ENCODE measurements at places on chromosomes 5 and 9. TPM values are rescaled to one million over a fixed set of nuclear protein-coding genes. Genes with fewer than 3 reads are reported as not detected.

SHISAL2B gene
- not detected for total RNA-seq

ANKRD18B gene
- total RNA-seq, result 12.2 TPM

PCDHB11 gene
- 0.16 TPM for total RNA-seq

TLX3 gene
- total RNA-seq, result not detected

KCNIP1 gene
- not detected for total RNA-seq

MEGF10 gene
- 0.21 TPM for total RNA-seq

TXNDC8 gene
- not detected for total RNA-seq

C5orf63 gene
- 5.3 TPM for total RNA-seq

SLC34A1 gene
- not detected for total RNA-seq

DMRT3 gene
- not detected for total RNA-seq

HOMER1 gene
- 3.9 TPM for total RNA-seq

ZBTB6 gene
- 5.5 TPM for total RNA-seq

GRXCR2 gene
- not detected for total RNA-seq

FOXD4L4 gene
- 0.15 TPM for total RNA-seq

ANKRD55 gene
- total RNA-seq, result 2.1 TPM

NR2F1-AS1 gene
- 15.2 TPM for total RNA-seq

ADAMTS16 gene
- total RNA-seq, result not detected

LCN1 gene
- total RNA-seq, result not detected

IFNA13 gene
- total RNA-seq, result not detected

C9 gene
- total RNA-seq, result 0.44 TPM

ADAMTSL2 gene
- not detected for total RNA-seq

CRB2 gene
- not detected for total RNA-seq

GKAP1 gene
- 2.5 TPM for total RNA-seq

EFNA5 gene
- total RNA-seq, result 22.6 TPM

LTC4S gene
- 0.95 TPM for total RNA-seq

SHOC1 gene
- not detected for total RNA-seq

PCDHGA10 gene
- 4.4 TPM for total RNA-seq

RHOBTB3 gene
- 37.6 TPM for total RNA-seq

UBTD2 gene
- 22.6 TPM for total RNA-seq

SLC45A2 gene
- not detected for total RNA-seq

MYORG gene
- 7.0 TPM for total RNA-seq

IL3 gene
- not detected for total RNA-seq

IRX2 gene
- total RNA-seq, result not detected

TRMT10B gene
- 5.2 TPM for total RNA-seq

TAF11L5 gene
- total RNA-seq, result not detected

HSPA4 gene
- total RNA-seq, result 161 TPM

PHYHD1 gene
- total RNA-seq, result 0.30 TPM

EGFLAM gene
- 1.6 TPM for total RNA-seq
